Activated naive CD4-positive, alpha-beta T cell treated with anti-CD3 and anti-CD28 coated beads, Interleukin-2, amount 10 ng/mL, durations not matched to agents 7 days and 5 days (primary cell): ENCODE measurements at places on chromosomes 6 and 20.

GRCh38 chr20:58719971-58720371, 27.4 kb downstream of the NPEPL1 start:
- no peak for DNase-seq
- no peaks in the 10 kb centered on the region for H3K36me3 ChIP-seq
- H3K27me3 ChIP-seq: peaks cover 26% of the 10 kb centered on the region
- H3K4me3 ChIP-seq: no peak overlapping the region
- H3K27ac ChIP-seq: no peak overlapping the region

- H3K4me1 ChIP-seq: peaks cover 26% of the 10 kb centered on the region
- peaks cover 20% of the 10 kb centered on the region for H3K36me3 ChIP-seq
- DNase-seq: no peak
- peak overlapping the region; percentile 81 for H3K27ac ChIP-seq
- H3K27me3 ChIP-seq: peaks cover 16% of the 10 kb centered on the region
Measured at GRCh38 chr20:38445901-38446425, 10.8 kb upstream of the SNHG17 start.

- H3K4me1 ChIP-seq: peaks cover 17% of the 10 kb centered on the region
- H3K27me3 ChIP-seq: peaks cover 9% of the 10 kb centered on the region
- H3K4me3 ChIP-seq: no peak overlapping the region
- no peaks in the 10 kb centered on the region for H3K36me3 ChIP-seq
- H3K27ac ChIP-seq: no peak overlapping the region
Measured at GRCh38 chr20:20731945-20732296, 19.5 kb upstream of the RALGAPA2 start.

GRCh38 chr6:4008324-4009047, 70.5 kb downstream of the FAM217A start:
- H3K4me3 ChIP-seq: no peak overlapping the region
- no peak for DNase-seq
- peaks cover 43% of the 10 kb centered on the region for H3K4me1 ChIP-seq
- H3K36me3 ChIP-seq: peaks cover 33% of the 10 kb centered on the region

DNA sequence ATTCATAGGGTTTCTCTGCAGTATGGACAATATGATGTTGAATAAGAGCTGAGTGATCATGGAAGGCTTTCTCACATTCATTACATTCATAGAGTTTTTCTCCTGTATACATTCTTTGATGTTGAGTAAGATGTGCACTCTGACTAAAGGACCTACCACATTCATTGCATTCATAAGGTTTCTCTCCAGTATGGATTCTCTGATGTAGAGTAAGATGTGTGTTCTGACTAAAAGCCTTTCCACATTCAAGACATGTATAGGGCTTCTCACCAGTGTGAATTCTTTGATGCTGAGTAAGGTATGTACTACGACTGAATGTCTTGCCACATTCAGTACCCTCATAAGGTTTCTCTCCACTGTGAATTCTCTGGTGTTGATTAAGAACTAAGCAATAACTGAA, 29.3 kb upstream of the ZNF391 start:
- no peaks in the 10 kb centered on the region for H3K4me1 ChIP-seq
- H3K27ac ChIP-seq: no peak overlapping the region
- H3K4me3 ChIP-seq: no peak overlapping the region
- H3K27me3 ChIP-seq: no peaks in the 10 kb centered on the region
- DNase-seq: no peak

- no peak overlapping the region for H3K4me3 ChIP-seq
- H3K27me3 ChIP-seq: no peaks in the 10 kb centered on the region
- no peak overlapping the region for H3K27ac ChIP-seq
- DNase-seq: no peak
- peaks cover 61% of the 10 kb centered on the region for H3K36me3 ChIP-seq
Measured at GRCh38 chr6:44401138-44401537, 13.6 kb downstream of the CDC5L start.

DNA sequence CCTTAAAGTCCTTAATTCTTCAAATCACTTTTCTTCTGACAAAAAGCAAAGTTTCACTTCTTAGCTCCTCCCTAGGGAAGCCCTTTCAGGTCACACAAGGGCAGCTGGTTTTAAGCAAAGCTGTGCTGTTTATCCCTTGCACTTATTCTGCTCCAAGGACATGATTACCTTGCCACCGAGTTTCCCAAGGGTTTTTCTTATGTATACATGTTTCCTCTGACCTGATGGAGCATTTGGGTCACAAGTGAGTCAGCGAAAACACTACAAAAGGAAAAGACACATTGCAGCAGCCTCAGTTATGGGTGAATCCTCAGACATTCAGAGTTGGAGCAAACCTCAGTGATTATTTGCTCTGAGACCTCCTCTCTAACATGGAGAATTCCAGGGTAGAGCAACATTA, 26.6 kb upstream of the ILRUN start:
- H3K36me3 ChIP-seq: no peaks in the 10 kb centered on the region
- H3K4me1 ChIP-seq: no peaks in the 10 kb centered on the region
- DNase-seq: no peak

- peaks cover 99% of the 10 kb centered on the region for H3K27me3 ChIP-seq
- no peak overlapping the region for H3K27ac ChIP-seq
- peaks cover 26% of the 10 kb centered on the region for H3K4me1 ChIP-seq
- no peak for DNase-seq
Measured at GRCh38 chr6:149985481-149985937, 21.8 kb downstream of the ULBP1 start.

- H3K4me3 ChIP-seq: no peak overlapping the region
- no peaks in the 10 kb centered on the region for H3K4me1 ChIP-seq
- no peak overlapping the region for H3K27ac ChIP-seq
- H3K36me3 ChIP-seq: no peaks in the 10 kb centered on the region
- no peaks in the 10 kb centered on the region for H3K27me3 ChIP-seq
- DNase-seq: no peak
Measured at GRCh38 chr20:15252304-15252703, 914.9 kb upstream of the FLRT3 start.

- H3K27ac ChIP-seq: no peak overlapping the region
- no peaks in the 10 kb centered on the region for H3K4me1 ChIP-seq
- no peak for DNase-seq
- peaks cover 20% of the 10 kb centered on the region for H3K27me3 ChIP-seq
- H3K36me3 ChIP-seq: no peaks in the 10 kb centered on the region
Measured at GRCh38 chr20:62357187-62357667, 9.9 kb downstream of the LAMA5 start.

GRCh38 chr6:163085861-163086623, 328.5 kb upstream of the QKI start:
- no peak for DNase-seq
- H3K27me3 ChIP-seq: no peaks in the 10 kb centered on the region
- no peak overlapping the region for H3K27ac ChIP-seq

DNA sequence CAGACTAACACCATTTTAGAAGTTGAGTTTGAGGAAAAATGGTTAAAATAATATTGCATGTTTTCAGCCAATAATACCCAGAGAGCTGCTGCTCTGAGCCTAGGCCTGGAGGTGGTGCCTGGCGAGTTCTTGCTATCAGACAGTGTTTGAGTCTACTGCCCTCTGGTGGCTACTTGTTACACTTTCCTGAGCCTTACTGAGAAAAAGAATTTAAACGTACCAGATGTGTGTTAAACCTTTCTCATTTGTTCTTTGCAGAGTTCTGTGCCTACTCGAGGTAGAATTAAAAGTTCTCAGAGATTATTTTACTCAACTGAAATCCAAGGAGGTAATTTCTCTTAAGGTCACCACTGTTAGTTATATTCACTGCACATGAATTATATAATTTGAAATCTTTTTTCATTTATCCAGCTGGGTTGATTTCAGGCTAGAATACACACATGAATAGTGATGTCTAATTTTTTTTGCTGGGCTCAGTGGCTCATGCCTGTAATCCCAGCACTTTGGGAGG, 38.2 kb downstream of the SHLD1 start:
- H3K27ac ChIP-seq: peak overlapping the region; percentile 13
- no peak overlapping the region for H3K4me3 ChIP-seq
- no peaks in the 10 kb centered on the region for H3K27me3 ChIP-seq

GRCh38 chr20:38159957-38160756, 4.9 kb downstream of the TGM2 start:
- no peak overlapping the region for H3K27ac ChIP-seq
- no peaks in the 10 kb centered on the region for H3K4me1 ChIP-seq
- H3K4me3 ChIP-seq: no peak overlapping the region
- H3K36me3 ChIP-seq: no peaks in the 10 kb centered on the region
- no peak for DNase-seq

- H3K27me3 ChIP-seq: peaks cover 62% of the 10 kb centered on the region
- H3K27ac ChIP-seq: no peak overlapping the region
- H3K4me1 ChIP-seq: peaks cover 15% of the 10 kb centered on the region
Measured at GRCh38 chr6:29791786-29792122, 35.9 kb upstream of the HLA-G start.

DNA sequence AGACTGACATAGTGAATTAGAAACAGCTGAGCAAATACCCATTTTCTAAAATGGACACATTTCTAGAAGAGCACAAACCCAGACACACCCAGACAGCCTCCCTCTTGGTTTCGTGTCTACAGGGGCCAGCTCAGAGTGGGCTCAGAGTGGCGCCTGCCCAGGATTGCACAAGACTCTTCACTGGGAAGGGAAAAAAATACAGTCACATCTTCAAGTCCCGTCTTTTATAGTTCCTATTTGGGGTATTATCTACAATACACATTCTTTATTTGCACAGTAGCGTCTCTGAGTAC, 246.1 kb upstream of the AFDN start:
- no peaks in the 10 kb centered on the region for H3K4me1 ChIP-seq
- H3K27ac ChIP-seq: no peak overlapping the region
- H3K4me3 ChIP-seq: no peak overlapping the region
- H3K36me3 ChIP-seq: no peaks in the 10 kb centered on the region

DNA sequence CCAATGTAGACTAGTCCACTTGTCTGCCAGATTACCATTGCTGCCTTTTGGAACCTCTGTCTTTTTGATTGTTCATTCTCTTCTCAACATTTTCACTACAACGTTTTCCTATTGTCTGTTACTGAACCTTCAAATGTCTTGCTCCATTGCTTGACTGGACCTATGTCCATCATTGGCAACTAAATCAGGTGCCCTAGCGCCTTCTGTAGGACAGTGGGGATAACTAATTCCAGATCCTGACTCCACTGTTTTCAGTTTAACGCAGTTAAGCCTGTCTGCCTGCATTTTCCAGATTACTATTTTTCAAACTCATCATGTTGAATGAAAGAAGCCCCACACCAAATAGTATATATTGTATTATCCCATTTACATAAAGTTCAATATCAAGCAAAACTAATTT, 433.6 kb downstream of the RNF144B start:
- no peaks in the 10 kb centered on the region for H3K27me3 ChIP-seq
- no peaks in the 10 kb centered on the region for H3K4me1 ChIP-seq
- H3K36me3 ChIP-seq: peaks cover 1% of the 10 kb centered on the region
- no peak overlapping the region for H3K27ac ChIP-seq

DNA sequence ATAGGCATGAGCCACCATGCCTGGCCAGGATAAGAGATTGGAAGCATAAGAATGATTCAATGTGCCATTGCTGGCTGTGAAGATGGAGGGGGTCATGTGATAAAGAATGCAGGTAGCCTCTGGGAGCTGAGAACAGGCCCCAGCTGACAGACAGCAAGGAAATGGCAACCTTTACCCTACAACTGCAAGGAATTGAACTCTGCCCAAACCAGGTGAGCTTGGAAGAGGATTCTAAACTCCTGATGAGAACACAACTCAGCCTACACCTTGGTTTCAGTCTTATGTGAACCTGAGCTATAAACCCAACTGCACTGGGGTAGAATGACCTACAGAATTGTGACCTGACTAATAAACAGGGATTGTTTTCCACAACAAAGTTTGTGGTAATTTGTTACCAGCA, 82.0 kb upstream of the AKIRIN2 start:
- no peak overlapping the region for H3K27ac ChIP-seq
- no peak for DNase-seq
- no peak overlapping the region for H3K4me3 ChIP-seq
- H3K36me3 ChIP-seq: no peaks in the 10 kb centered on the region

DNA sequence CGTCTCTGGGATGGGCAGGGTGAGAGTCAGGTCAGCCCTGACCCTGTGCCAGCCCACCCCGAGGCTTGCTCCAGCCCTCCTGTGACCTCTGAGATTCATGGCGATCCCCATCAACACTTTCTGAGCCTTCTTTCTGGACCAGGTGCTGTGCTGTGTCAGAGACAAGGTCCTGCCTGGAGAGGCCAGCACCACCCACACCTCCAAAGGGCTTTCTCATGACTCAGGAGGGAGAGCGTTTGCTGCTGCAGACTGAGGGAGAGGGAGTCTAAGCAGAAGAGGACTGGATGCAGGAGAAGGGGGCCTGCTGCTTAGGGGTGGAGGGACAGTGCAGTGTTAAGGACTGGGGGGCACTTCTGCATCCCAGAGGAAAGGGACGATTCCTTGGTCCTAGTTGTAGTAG, 193.5 kb downstream of the LRFN2 start:
- peaks cover 36% of the 10 kb centered on the region for H3K4me1 ChIP-seq
- no peak overlapping the region for H3K27ac ChIP-seq
- no peak overlapping the region for H3K4me3 ChIP-seq
- no peaks in the 10 kb centered on the region for H3K36me3 ChIP-seq

GRCh38 chr20:1619861-1620444, at the start of gene SIRPB1:
Gene SIRPB1 (minus strand): TSS chr20:1620009. CDS start chr20:1619944, 65 bp downstream.
- H3K27me3 ChIP-seq: no peaks in the 10 kb centered on the region
- H3K36me3 ChIP-seq: peaks cover 50% of the 10 kb centered on the region
- H3K4me1 ChIP-seq: peaks cover 61% of the 10 kb centered on the region
- peak within 1 kb of the TSS; percentile 13 for H3K4me3 ChIP-seq

GRCh38 chr6:85443349-85444117, 6.3 kb upstream of the NT5E start:
- peaks cover 8% of the 10 kb centered on the region for H3K4me1 ChIP-seq
- no peak for DNase-seq
- no peak overlapping the region for H3K4me3 ChIP-seq
- H3K27ac ChIP-seq: no peak overlapping the region
- H3K27me3 ChIP-seq: peaks cover 26% of the 10 kb centered on the region

- peaks cover 66% of the 10 kb centered on the region for H3K27me3 ChIP-seq
- no peak overlapping the region for H3K4me3 ChIP-seq
Measured at GRCh38 chr20:64162239-64162910, 1.9 kb upstream of the MYT1 start.

- no peak overlapping the region for H3K4me3 ChIP-seq
- H3K27ac ChIP-seq: no peak overlapping the region
- H3K4me1 ChIP-seq: no peaks in the 10 kb centered on the region
- no peaks in the 10 kb centered on the region for H3K36me3 ChIP-seq
- no peaks in the 10 kb centered on the region for H3K27me3 ChIP-seq
Measured at GRCh38 chr6:161815965-161816364, 542.1 kb upstream of the AGPAT4 start.

DNA sequence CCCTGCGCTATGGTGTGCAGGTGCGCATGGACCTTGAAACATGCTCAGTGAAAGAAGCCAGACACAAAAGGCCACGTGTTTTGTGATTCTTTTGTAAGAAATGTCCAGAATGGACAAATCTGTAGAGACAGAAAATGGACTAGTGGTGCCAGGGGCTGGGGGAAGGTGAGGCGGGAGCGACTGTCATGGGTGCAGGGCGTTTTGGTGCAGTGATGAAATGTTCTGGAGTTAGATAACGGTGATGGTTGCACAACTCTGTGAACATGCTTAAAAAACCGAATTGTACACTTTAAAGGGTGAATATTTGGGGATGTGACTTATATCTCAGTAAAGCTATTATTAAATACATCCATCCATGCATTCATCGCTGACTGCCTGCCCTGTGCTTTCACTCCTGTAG, 31.7 kb upstream of the NTSR1 start:
- no peak overlapping the region for H3K27ac ChIP-seq
- peaks cover 31% of the 10 kb centered on the region for H3K27me3 ChIP-seq
- no peak overlapping the region for H3K4me3 ChIP-seq
- no peak for DNase-seq

- H3K27me3 ChIP-seq: no peaks in the 10 kb centered on the region
- H3K36me3 ChIP-seq: no peaks in the 10 kb centered on the region
- H3K4me1 ChIP-seq: no peaks in the 10 kb centered on the region
- H3K27ac ChIP-seq: no peak overlapping the region
Measured at GRCh38 chr20:61055180-61056010, 196.7 kb upstream of the CDH4 start.
